ENCODE measurements at places on chromosomes 12 and 14.
A peak's percentile ranks its signal among the peaks of the same experiment; 100 is the strongest.

- no peak for DNase-seq
Observed at GRCh38 chr12:51371295-51371953, 19.8 kb downstream of the GALNT6 start.

DNA sequence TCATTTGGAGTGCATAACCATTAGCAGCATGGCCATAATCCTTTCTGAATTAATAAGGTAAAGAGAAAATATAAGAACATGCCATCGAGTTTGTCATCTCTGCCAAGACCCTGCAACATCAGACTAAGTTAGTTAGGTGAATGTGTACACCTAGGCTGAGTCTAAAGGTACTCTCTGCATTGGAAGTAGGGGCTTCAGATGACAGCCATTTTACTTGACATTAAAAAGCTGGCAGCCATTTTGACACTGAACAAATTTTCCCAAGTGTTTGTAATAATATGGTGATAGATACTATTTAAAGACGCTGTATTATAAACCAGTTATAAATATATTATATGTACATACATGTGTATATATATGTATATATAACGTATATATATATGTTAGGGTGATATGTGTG lies 79.0 kb downstream of the SUDS3 start:
- no peak for DNase-seq

DNA sequence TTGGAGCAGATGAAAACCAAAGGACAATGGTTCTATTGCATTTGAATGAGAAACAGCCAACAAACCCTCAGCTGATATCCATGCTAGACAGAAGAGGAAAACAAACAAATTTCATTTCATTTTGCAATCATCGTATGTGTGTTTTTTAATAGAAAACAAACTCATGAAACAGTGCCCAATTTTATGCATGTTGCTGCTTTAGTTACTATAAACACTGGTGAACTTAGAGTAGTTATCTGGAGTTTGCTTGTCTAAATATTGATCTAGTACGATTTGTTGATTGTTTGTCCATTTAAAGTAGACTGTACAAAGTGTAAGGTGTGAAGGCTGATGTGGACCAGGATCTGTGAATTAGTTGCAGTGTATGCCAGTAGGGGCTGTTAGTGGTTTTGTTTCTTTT lies 166.6 kb downstream of the KITLG start:
- no peak for DNase-seq

GRCh38 chr12:21774358-21775132 lies at the start of gene KCNJ8:
Gene KCNJ8 (minus strand): TSS chr12:21774706. CDS start chr12:21773616, 1,090 bp downstream.
- no peak for DNase-seq

GRCh38 chr14:72523424-72524294 lies 370.2 kb downstream of the DPF3 start:
- DNase-seq, result no peak

DNA sequence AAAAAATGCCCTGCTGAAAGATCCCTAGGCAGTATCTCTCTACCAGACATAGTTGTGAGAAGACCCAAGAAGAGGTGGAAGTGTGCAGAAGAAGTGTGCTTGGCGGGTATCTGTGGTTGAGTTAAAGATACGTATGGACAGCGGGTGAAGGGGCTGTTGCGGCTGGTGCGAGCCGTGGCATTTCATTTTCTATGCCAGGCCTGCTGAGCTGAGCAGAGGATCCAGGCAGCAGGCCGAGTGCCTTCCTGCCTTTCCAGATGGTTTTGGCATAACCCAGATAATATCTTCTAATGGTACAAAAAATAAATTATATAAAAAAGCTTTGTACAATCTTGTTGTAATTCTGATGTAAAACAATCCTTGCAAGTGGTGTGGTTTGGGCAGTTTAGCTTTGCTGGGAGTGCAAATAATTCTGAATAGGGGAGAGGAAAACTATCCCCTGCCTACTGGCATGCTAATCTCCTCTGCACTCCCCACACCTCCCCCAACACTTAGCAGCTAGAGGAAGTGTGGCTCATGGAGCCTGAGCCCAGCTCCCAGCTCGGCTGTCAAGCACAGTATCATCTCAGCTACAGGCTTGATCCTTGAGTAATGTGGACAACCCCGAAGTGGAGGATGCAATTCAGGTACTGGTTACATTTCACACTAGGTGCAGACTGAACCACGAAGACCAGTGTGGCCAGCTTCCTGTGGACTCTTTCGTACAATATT lies 168.9 kb downstream of the VRK1 start:
- no peak for DNase-seq

- no peak for DNase-seq
Observed at GRCh38 chr12:46109343-46110222, 119.2 kb upstream of the SCAF11 start.

- no peak for DNase-seq
Observed at GRCh38 chr12:59839514-59839913, 243.7 kb downstream of the SLC16A7 start.

GRCh38 chr12:130770413-130771028 lies 54.4 kb upstream of the RIMBP2 start:
- no peak for DNase-seq

GRCh38 chr14:99359906-99360305 lies 87.9 kb upstream of the BCL11B start:
- DNase-seq, result no peak

DNA sequence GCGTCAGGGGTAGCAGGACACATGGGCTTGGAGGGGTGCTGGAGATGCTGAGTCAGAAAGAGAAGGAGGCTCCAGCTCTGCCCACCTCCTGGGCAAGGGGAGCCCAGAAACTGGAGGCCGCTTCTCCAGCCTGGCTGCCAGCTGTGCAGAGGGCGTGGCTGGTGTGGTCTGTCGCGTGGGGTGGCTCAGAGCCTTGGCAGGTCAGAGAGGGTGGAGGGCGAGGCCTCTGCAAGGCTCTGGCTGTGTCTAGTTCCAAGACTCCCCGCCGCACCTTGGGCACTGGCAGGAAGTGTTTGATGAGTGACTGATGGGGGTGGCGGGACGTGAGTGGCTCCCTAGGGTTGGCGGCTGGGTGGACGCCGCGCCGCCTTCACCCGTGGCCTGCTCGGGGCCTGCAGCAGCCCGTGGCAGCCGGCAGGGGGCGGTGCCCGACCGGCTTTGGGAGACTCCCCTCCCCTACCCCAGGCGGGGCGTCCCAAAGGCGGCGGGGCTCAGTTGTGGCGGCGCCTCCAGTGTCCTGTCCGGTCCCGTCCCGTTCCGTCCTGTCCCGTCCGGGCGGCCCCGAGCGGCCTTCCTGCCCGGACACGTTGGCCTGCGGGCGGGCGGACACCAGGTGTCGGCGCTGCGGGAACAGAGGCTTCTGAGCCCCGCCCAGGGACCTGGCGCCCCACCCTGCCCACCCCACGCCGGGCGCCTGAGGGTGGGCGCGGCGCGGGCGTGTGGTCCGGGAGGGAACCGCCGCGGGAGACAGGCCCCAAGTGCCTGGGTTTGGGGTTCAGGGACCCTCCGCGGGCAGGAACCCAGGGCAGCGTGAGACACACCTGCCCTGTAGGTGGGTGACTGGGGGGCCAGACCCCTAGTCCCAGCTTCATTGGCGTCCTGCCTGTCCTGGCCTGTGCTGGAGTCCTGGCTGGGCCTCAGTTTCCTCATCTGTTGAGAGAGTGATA lies 39.7 kb downstream of the KRT80 start:
- no peak for DNase-seq

- DNase-seq, result no peak
Observed at GRCh38 chr12:60176891-60177290, 581.1 kb downstream of the SLC16A7 start.

DNA sequence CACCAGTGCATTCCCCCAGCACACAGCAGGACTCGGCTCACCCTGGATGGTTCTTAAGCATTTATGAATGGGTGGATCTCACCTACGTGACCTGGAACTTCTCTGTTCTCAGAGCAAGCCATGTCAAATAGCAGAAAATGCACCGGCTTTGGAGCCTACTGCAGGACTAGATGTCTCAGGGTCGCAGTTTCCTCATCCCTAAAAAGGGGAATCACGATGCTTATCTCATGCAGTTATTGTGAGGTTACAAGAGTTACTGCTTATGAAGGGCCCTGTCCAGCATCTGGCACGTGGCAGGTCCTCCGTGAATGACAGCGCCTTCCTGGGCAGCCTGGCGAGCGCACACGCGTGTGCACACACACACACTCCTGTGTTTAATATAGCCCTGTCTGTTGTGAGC lies 128.5 kb downstream of the ETV6 start:
- DNase-seq, result no peak

GRCh38 chr14:79786522-79786921 lies 424.8 kb downstream of the DIO2 start:
- DNase-seq, result peak; percentile 6

DNA sequence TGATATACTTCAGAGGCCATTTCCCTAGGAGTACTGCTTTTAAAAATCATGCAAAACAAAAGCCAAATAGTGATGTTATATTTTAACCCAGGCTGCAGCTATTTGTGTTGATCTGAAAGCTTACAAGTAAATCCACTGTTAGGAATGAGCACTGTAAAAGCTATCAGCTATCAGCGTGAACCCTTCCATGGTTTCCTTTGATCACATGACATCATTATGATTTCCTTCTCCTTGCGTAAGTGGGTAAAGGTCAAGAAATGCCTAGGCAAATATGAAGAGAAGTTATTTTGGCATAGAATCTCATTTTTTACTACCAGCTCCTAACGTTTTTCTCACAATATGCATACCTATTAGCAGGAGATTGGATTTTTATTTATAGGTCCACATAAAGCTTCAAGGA lies 48.6 kb upstream of the CATSPERB start:
- DNase-seq, result no peak

DNA sequence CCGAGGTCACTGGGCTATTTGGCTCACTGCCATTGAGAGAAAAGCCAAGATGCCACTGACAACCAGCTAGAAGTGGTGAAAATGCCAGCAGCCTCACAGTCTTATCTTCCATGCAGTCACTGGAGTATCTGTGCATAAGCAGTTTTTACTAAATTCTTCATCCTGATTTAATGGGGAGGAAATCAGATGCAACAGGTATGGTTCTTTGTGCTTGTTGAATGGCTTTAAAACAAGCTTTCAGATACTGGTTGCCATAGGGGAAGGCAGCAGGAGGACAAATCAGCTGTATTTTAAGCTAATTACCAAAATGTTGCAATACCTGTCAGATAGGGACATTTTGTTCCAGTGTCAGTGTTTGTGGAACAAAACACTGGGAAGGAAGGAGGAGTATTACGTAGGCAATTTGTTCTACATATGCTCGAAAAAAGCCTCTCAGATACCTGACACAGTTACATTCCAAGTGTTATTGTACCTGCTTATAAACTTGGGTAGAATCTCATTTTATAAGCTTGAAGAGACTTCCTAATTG lies 54.1 kb upstream of the ARHGAP5 start:
- no peak for DNase-seq

GRCh38 chr14:35747379-35747778 lies 61.7 kb downstream of the RALGAPA1 start:
- no peak for DNase-seq

GRCh38 chr12:9027161-9028059 lies 38.1 kb downstream of the KLRG1 start:
- no peak for DNase-seq

GRCh38 chr14:68143341-68143841 lies 323.8 kb downstream of the RAD51B start:
- DNase-seq, result no peak

GRCh38 chr12:24360461-24360860 lies 411.0 kb upstream of the SOX5 start:
- no peak for DNase-seq

DNA sequence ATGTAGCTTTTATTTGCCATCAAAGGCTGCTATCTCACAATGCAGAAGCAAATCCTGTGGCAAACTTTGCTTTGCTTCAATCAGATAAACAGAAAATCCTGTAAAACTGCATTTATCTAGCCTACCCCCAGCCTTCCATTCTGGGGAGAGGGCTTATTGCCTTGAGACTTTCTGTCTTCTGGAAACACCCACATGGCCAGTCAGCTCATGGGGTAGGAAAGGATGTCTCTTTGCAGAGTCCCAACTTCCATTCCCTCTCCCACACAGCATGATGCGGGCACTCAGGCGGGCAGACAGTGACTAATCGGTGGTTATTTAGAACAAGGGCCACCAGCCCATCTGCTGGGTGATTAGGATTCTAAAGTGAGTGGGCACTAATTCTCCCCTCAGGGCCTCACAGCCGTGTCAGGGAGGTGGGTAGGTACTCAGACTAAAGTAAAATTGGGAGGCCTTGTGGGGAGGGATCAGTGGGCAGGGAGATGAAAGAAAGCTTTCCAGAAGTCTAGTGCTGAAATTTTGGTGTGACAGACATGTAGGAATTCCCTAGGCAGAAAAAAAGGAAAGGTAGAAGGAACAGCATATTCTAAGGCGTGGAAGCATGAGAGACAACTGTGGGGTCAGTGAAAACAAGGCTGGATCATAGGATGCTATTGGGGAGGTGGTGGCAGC lies 720.5 kb downstream of the VRK1 start:
- DNase-seq, result no peak

- DNase-seq, result no peak
Observed at GRCh38 chr12:120399531-120399930, 30.6 kb upstream of the MSI1 start.

DNA sequence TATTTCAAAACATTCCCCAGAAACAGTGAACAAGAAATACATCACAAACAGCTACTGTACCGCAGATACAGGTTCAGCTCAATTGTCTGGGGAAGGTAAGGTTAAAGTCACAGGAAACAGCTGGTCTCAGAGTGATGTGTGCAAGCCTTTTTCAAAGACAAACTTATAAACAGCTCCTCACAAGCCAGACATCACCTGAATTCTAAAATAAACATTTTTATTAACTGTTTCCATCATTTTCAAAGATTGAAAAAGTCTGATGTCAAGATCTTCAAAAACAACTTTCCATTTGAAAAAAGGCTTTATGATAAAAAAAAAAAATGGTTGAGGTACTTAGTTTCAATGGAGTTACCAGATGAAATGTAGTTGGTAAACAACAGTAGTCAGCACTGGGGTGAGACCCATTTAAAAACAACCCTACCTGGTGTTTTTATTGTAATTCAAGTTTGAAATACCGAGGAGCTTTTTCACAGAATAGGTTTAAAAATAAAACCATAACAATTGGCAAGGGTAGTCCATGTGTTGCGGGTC lies 4.0 kb downstream of the BTG1 start:
- no peak for DNase-seq

Data from NCI-H1436 treated with DMSO at 0.1 percent for 48 hours (cell line).